ENCODE measurements at places on chromosomes 12 and 14.

- no peak for DNase-seq
Measured at GRCh38 chr14:20610002-20610765, 19.0 kb upstream of the RNASE12 start.

GRCh38 chr12:53623548-53624385, 2.4 kb downstream of the ATF7 start:
- no peak for DNase-seq

DNA sequence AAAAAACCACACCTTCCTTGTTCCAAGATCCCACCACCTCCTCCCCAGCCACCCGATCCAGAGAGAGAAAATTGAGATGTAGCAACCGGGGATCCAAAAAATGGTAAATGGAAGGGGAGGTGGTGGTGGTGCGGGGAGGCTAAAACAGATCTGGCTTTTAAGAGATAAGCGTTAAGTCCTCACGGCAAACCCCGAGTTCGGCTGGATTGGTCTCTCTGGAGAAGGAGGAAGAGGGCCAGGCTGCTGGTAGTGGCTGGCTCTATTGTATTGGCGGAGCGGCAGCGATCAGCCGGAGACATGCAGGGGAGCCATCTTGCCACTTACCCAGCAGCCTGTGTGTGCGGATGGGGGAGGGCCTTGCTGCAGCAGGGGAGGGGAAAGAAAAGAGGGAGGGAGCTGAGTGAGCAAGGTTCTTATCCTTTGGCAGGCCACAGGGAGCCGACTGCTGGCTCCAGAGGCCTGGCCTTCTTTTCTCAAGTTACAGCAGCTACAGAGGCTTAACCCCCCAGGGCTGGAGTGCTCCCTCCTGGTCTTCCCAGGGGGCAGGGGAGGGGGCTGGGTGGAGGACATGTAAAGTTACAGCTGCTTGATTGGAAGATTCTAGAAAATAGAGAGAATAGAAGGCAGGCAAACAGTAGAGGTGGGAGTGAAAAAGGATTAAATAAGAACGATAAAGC, 14.1 kb upstream of the CDH24 start:
- peak; percentile 30 for DNase-seq

GRCh38 chr12:1302201-1302870, 292.0 kb downstream of the FBXL14 start:
- no peak for DNase-seq

Measured in activated CD8-positive, alpha-beta memory T cell treated with anti-CD3 and anti-CD28 coated beads for 1 hour (primary cell).